A172 (cell line): ENCODE measurements at places on chromosomes 7 and 10.

DNA sequence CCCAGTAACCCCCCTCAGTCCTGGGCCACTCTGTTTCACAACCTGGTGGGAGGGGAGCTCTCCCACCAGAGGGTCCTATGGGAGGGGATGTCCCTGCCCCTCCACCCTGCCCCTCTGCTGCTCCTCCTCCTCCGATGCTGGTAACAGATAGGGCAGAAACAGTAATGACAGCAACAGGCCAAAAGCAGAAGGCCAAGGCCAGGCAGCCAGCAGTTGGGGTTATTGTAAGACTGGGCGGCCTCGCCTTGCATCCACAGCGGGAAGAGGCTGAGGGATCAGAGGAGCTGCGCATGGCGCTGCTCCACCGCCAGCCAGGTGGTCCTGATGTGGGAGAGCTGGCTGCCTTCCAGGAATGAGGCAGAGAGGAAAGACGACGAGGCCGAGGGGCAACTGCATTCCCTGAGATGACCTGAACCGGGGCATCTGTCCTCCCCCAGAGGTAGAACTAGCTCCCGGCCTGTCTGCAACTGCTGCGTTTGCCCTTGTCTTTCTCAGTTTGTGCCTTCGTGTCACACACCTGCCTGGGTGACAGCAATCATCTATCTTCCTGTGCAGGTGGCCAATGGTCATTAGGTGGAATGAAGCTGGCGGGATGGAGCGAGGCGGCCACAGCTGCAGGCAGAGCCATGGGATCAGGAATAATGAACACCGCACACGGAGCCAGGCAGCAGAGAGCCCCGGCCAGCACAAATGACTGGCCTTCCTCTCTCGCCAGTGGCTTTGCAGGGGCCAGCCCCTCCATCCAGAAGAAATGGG is 54.0 kb upstream of the CACUL1 start:
- DNase-seq: no peak

DNA sequence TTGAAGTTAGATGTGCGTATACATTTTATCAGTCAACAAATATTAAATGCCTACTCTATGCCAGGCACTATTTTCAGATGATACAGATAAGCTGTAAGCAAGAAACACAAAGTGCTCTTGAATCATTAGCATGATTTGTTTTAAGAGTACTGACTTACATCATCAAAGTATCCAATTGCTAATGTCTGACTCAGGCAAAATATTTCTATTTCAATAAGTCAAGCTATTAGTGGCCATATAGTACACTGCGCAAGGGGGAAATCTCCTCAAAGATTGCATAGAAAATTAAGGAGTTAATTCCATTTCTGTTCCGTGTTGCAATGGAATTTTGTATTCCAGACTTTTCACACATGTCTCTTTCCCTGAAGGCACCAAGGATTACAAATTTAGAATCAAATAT is 46.1 kb upstream of the DNAJC1 start:
- DNase-seq: no peak

GRCh38 chr7:129055294-129055816 is 444 bp upstream of the TNPO3 start:
- no peak for DNase-seq

DNA sequence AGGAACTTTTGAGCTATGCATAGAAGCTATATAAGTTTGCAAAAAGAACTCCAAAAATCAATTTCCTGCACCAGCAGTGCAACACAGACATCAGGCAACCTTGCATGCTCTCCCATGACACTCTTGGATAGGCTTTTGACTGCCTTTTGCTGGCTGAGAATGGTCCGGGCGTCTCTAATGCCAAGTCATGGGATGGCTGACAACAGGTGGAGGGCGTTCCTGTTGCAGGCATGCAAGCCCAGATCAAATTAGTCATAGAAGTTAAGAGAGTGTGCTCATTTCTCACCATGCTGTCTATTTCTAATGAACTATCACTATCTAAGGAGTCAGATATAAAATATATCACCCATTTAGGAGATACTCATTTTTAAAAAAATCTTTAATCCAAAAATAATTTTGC is 8.4 kb downstream of the PLCE1 start:
- DNase-seq: no peak

- peak; percentile 62 for DNase-seq
Observed at GRCh38 chr10:111295788-111296187, 219.0 kb downstream of the ADRA2A start.
